Aorta (tissue), 5 donors: ENCODE measurements at places on chromosomes 3 and 15. TPM values are rescaled to one million over a fixed set of nuclear protein-coding genes. Genes with fewer than 3 reads are reported as not detected.
A peak's percentile ranks its signal among the peaks of the same experiment; 100 is the strongest.

DNA sequence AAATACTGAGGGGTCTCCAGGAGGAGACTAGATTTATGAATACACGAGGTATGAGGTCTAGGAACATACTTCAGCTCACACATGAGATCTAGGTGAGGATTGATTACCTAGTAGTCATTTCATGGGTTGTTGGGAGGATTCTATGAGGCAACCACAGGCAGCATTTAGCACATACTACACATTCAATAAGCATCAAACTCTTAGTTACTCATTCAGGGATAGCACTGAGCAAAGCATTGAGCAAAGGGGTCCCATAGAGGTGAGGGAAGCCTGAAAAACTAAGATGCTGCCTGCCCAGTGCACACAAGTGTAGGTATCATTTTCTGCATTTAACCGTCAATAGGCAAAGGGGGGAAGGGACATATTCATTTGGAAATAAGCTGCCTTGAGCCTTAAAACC lies 4.5 kb downstream of the CCR5 start:
- no peaks in the 10 kb centered on the region for H3K27me3 ChIP-seq
- DNase-seq, result no peak

ZNF662 gene
- polyA plus RNA-seq, result 9.8 TPM

- H3K27ac ChIP-seq, result no peak overlapping the region
- no peaks in the 10 kb centered on the region for H3K4me1 ChIP-seq
- H3K27me3 ChIP-seq, result no peaks in the 10 kb centered on the region
- H3K36me3 ChIP-seq, result no peaks in the 10 kb centered on the region
- DNase-seq, result peak; percentile 71
- no peak overlapping the region for H3K4me3 ChIP-seq
Measured at GRCh38 chr15:90099868-90100831, 2.1 kb downstream of the IDH2 start.

HIGD2B gene
- polyA plus RNA-seq, result not detected

- H3K4me1 ChIP-seq, result no peaks in the 10 kb centered on the region
- no peak for DNase-seq
- no peak overlapping the region for H3K4me3 ChIP-seq
- H3K27me3 ChIP-seq, result no peaks in the 10 kb centered on the region
- H3K27ac ChIP-seq, result no peak overlapping the region
Measured at GRCh38 chr3:69058180-69058946, 6.2 kb upstream of the TMF1 start.
